ENCODE measurements at places on chromosomes 16 and 17.
A peak's percentile ranks its signal among the peaks of the same experiment; 100 is the strongest.

DNA sequence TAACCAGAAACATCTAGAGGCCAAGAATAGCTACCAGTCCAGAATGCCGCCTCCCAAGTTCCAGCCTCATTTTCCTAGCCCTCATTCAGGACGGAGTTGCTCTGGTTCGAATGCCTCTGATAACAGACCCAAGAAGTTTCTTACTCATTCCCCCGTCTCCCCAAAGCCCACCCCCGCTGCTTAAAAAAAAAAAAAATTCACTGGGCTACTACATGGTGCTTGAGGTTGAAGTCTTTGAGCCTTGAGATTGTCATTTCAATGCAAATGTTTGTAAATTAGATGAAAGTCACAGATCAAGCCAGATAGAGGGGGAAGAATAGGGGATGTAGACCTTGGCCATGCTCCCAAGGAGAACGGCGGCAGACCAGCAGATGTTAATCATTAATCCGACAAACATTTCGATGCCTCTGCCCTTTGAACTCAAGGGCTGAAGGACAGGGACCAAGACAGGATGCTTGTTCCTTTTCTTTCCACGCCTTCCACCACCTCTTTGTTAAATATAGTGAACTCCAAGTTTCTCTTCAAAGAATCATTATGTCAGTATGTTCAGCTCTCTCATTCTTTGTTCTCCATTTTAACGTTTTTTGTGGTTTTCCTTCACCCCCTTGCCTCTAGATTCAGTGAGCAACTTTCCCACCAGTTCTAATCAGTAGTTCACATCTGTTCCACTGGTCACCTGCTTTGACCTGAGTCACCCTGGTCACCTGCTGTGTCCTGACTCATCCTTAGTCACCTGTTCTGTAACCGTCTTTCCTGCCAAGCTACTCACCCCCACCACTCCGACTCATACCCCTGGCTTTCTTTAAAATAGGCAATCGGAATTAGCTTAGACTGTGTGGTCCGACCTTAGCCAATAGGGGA, 190.3 kb downstream of the CPPED1 start:
- peaks cover 14% of the 10 kb centered on the region for H3K27me3 ChIP-seq
- peak; percentile 69 for DNase-seq
- peaks cover 26% of the 10 kb centered on the region for H3K4me1 ChIP-seq
- no peak overlapping the region for H3K4me3 ChIP-seq
- H3K27ac ChIP-seq = no peak overlapping the region

GRCh38 chr17:8621585-8621984, 8.9 kb downstream of the MYH10 start:
- H3K4me3 ChIP-seq = no peak overlapping the region
- peaks cover 13% of the 10 kb centered on the region for H3K27me3 ChIP-seq
- no peak for DNase-seq
- peaks cover 12% of the 10 kb centered on the region for H3K4me1 ChIP-seq

DNA sequence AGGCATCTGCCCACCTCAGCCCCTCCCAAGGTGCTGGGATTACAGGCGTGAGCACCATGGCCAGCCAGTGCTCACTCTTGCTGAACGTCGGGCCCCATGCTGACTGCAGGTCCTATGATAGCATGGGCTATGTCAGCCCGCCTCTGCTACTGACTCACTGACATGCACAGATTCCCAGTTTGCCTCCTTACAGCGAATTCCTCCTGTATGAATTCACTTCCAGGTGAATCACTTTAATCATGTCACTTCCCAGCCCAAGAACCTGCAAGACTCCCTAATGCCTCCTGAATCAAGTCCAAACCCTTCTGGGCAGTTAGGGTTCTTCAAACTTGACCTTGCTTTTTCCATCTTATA, 16.1 kb upstream of the UBTF start:
- peaks cover 6% of the 10 kb centered on the region for H3K4me1 ChIP-seq
- no peak for DNase-seq
- no peaks in the 10 kb centered on the region for H3K36me3 ChIP-seq
- H3K27ac ChIP-seq = no peak overlapping the region

DNA sequence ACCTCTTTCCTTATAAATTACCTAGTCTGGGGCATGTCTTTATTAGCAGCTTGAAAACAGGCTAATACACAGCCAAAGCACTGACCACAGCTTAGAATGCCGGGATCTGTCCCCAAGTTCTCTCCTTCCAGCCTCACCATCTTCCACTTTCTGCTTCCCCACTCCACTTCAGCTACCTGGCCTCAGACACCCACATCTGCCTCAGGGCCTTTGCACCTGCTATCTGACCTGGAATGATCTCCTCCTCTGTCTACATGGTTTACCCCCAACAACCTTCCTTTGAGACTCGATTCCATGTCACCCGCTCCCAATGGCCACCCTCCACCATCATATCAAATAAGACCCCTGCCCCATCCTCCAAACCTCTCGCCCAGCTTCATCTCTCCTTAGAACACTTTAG, 152.6 kb upstream of the CDC42EP4 start:
- no peaks in the 10 kb centered on the region for H3K36me3 ChIP-seq
- DNase-seq = no peak
- no peaks in the 10 kb centered on the region for H3K27me3 ChIP-seq
- H3K4me3 ChIP-seq = no peak overlapping the region
- peaks cover 2% of the 10 kb centered on the region for H3K4me1 ChIP-seq
- H3K27ac ChIP-seq = no peak overlapping the region

GRCh38 chr17:44014133-44014436, 678 bp downstream of the TMEM101 start:
- no peak for DNase-seq
- H3K27me3 ChIP-seq = no peaks in the 10 kb centered on the region
- H3K4me3 ChIP-seq = peak overlapping the region; percentile 100
- peaks cover 8% of the 10 kb centered on the region for H3K36me3 ChIP-seq
- peaks cover 16% of the 10 kb centered on the region for H3K4me1 ChIP-seq

DNA sequence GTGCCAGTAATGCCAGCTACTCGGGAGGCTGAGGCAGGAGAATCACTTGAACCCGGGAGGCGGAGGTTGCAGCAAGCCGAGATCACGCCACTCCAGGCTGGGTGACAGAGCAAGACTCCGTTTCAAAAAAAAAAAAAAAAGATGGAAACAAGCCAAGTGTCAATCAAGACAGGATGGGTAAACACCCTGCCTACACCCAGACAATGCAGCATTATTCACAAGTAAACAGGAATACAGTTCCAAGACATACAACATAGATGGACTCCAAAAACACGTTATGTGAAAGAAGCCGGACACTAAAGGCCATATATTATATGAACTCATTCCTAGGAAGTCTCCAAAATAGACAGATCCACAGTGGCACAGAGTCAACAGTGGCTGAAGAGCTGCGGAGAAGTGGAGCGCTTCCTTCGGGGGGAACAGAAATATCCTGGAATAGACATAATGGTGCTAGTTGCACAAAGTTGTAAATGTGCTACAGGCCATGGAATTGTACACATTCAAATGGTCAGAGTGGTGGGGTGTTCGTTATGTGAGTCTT, 33.9 kb downstream of the ANKRD11 start:
- H3K27me3 ChIP-seq = no peaks in the 10 kb centered on the region
- no peak overlapping the region for H3K4me3 ChIP-seq
- no peak for DNase-seq
- H3K27ac ChIP-seq = no peak overlapping the region

- H3K27me3 ChIP-seq = no peaks in the 10 kb centered on the region
- H3K4me3 ChIP-seq = no peak overlapping the region
- H3K4me1 ChIP-seq = no peaks in the 10 kb centered on the region
- DNase-seq = no peak
These were observed 12.6 kb downstream of the CACNG1 start for GRCh38 chr17:67056746-67057490.

DNA sequence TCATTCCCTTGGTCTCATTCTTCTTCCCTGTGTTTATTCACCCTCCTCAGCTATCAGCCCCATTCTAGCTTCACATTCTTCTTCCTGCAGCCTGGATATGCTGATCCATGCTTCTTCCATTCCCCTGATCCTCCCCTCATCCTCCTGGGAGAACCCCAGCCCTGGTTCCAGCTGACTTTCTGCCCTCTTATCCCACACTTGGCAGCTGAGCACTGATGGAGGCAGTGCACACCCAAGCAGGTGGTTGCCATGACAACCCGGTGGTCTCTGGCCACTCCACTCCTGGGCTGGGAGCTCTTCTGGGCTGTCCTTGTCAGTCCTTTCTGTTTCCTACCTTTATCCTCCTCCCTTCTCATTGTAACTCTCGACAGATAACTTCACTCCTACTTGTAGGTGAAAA, 16.7 kb upstream of the TUBG2 start:
- no peaks in the 10 kb centered on the region for H3K36me3 ChIP-seq
- no peak overlapping the region for H3K27ac ChIP-seq
- H3K27me3 ChIP-seq = peaks cover 4% of the 10 kb centered on the region
- H3K4me3 ChIP-seq = no peak overlapping the region

DNA sequence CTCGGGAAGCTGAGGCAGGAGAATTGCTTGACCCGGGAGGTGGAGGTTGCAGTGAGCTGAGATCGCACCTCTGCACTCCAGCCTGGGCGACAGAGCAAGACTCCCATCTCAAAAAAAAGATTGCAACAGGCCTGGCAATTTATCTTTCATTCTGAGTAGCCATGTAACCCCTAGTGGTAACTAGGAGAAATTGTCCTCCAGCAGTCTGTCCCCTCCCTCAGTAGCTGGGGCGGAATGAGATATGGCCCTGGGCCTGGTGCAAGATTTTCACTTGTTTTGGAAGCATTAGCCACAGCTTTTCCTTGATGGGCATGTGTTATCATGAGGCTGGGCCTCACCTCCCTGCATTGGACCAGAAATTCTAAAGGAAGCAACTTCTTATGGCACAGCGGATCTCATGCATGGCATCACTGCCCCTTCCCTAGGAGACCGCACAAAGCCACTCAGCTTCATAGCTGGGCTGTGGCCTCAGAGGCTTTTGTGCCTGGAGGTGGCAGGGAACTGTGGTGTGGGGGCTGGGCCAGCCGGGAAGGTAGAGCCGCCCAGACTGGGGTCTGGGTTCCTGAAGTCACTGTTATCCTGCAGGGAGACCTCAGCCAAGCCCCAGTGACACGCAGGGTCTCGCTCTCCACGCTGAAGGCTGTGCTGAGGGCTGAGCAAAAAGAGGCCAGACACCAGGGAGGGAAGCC, 13.4 kb downstream of the NATD1 start:
- no peaks in the 10 kb centered on the region for H3K4me1 ChIP-seq
- H3K27ac ChIP-seq = no peak overlapping the region
- H3K36me3 ChIP-seq = no peaks in the 10 kb centered on the region
- DNase-seq = no peak
- H3K4me3 ChIP-seq = no peak overlapping the region
- H3K27me3 ChIP-seq = no peaks in the 10 kb centered on the region

DNA sequence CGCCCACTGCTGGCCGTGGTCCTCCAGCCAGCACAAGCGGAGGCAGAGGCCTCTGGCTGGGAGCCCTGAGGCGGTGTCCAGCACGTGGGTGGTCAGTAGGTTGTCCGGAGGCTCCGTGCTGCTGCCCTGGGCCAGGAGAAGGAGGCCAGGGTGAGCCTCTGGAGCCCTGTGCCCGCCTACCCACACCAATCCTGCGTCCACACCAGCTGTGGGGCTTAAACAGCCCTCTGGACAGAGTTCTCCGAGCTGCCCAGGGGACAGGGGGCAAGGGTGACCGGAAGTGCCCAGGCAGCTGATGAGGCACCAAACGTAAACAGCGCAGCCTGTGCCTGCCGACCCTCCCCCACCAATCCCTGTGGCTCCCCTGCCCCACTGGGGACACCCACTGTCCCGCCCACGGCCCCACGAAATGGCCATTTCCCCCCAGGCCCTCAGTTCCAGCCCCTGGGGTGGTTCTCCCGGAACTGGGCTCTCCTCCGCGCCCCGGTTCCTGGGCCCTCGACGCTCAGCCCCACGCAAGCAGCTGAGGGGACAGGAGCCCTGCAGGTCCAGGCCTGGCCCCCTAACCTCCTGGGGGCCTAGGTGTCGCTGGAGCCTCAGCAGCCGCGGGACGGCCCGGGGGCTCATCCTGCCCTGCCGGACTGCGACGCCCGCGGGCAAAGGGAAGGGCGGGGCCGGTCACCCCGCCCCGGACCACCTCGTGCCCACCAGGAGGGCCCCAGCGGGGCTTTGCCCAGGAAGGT, 27.9 kb upstream of the DBNDD1 start:
- no peak overlapping the region for H3K27ac ChIP-seq
- H3K27me3 ChIP-seq = peaks cover 9% of the 10 kb centered on the region
- H3K36me3 ChIP-seq = peaks cover 7% of the 10 kb centered on the region
- peaks cover 8% of the 10 kb centered on the region for H3K4me1 ChIP-seq
- no peak overlapping the region for H3K4me3 ChIP-seq
- no peak for DNase-seq

DNA sequence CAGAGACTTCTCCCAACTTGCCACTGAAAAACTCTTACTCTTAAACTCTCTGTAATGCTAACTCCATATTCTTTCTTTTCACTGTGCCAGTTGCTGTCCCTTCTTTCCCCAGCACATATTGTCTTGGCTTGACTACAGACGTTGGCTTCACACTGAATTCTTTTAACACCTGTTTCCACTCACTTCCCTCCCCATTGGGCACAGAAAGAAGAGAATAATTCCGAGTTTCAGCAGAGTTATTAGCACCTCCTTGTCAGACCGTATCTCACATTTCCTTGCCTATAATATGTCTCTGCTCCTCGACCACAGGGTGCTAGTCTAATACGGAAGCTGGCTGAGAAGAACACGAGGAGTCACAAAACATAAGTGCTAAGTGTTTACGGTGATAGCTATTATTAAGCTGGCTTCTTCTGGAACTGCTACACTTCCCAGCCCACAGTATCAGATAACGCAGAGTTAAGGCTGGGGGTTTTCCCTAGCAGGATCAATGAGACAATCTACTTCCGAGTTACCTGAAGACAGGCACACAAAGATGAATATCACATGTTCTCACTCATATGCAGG, 188.5 kb upstream of the CDH8 start:
- DNase-seq = no peak
- no peak overlapping the region for H3K4me3 ChIP-seq
- H3K27ac ChIP-seq = no peak overlapping the region

- H3K36me3 ChIP-seq = no peaks in the 10 kb centered on the region
- H3K27me3 ChIP-seq = no peaks in the 10 kb centered on the region
- DNase-seq = no peak
- H3K4me3 ChIP-seq = no peak overlapping the region
- peaks cover 11% of the 10 kb centered on the region for H3K4me1 ChIP-seq
These were observed 5.4 kb downstream of the SLC12A3 start for GRCh38 chr16:56870276-56870888.

- no peaks in the 10 kb centered on the region for H3K4me1 ChIP-seq
- no peaks in the 10 kb centered on the region for H3K27me3 ChIP-seq
- no peak for DNase-seq
- H3K4me3 ChIP-seq = no peak overlapping the region
These were observed 25.6 kb upstream of the ABCC11 start for GRCh38 chr16:48272837-48273421.

DNA sequence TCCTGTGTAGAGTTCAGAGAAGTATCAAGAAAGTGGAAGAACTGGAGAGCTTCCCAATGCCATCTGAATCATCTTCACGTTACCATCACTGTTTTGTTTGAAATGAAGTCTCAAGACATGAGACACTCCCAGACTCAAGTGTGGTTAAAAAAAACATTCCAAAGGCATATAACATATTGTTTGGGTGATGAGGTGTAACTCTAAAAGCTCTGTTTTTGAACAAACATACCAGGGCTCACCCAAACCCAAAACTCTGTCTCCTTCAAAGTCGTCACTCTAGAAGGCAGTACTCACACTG, 6.3 kb upstream of the ZCCHC14 start:
- H3K4me3 ChIP-seq = no peak overlapping the region
- H3K27ac ChIP-seq = no peak overlapping the region
- no peak for DNase-seq
- peaks cover 17% of the 10 kb centered on the region for H3K4me1 ChIP-seq
- no peaks in the 10 kb centered on the region for H3K36me3 ChIP-seq

- H3K4me1 ChIP-seq = no peaks in the 10 kb centered on the region
- H3K27ac ChIP-seq = no peak overlapping the region
- no peaks in the 10 kb centered on the region for H3K36me3 ChIP-seq
- peaks cover 33% of the 10 kb centered on the region for H3K27me3 ChIP-seq
These were observed 203.5 kb downstream of the RBFOX3 start for GRCh38 chr17:79407385-79407784.

Measured in activated naive CD4-positive, alpha-beta T cell treated with anti-CD3 and anti-CD28 coated beads for 36 hours (primary cell).